Purkinje cell (primary cell): ENCODE measurements at places on chromosomes 1 and 21. TPM values are rescaled to one million over a fixed set of nuclear protein-coding genes. Genes with fewer than 3 reads are reported as not detected.

Gene HMGCS2
- not detected in 2 replicates for polyA plus RNA-seq

Gene SPATA45
- 1.7 TPM in 1 of 2 replicates, not detected in the other for polyA plus RNA-seq

Gene GSTM5
- polyA plus RNA-seq = 13.3 and 30.1 TPM in 2 replicates

Gene ATP6V1G3
- not detected in 2 replicates for polyA plus RNA-seq

Gene HES3
- not detected in 2 replicates for polyA plus RNA-seq

Gene SAMD13
- 0.84 and 1.0 TPM in 2 replicates for polyA plus RNA-seq
